ENCODE measurements at places on chromosomes 4 and X.
A peak's percentile ranks its signal among the peaks of the same experiment; 100 is the strongest.

- no peaks in the 10 kb centered on the region for H3K36me3 ChIP-seq
- H3K4me3 ChIP-seq = no peak overlapping the region
- H3K4me1 ChIP-seq = no peaks in the 10 kb centered on the region
- H3K27me3 ChIP-seq = no peaks in the 10 kb centered on the region
These were observed 101.9 kb downstream of the TET2 start for GRCh38 chr4:105248613-105249012.

DNA sequence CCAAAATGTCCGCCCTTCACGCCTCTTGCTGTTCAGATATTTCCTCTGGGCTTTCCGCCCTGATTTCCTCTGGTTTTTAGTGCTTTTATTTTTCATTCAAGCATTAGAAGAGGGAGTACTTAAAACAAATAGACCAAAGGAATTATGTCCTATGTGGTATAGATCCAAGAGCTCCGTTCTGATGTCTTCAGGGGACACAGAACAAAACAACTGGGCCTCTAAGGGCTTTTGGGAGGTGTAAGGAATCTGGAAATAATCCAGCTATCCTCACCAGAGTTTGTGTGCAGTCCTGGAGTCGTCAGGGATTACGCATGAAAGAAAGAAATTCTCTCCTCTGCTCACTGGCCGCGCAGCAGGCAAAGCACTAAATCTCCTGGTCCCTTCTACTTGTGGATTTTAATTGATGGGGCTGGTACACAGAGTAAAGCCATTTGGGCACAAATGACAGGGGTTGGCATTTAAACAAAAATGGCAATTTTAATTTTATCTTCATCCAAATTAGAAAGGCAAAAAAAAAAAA is 999.2 kb downstream of the ADGRL3 start:
- H3K36me3 ChIP-seq = no peaks in the 10 kb centered on the region
- H3K4me1 ChIP-seq = no peaks in the 10 kb centered on the region
- no peak overlapping the region for H3K4me3 ChIP-seq
- DNase-seq = no peak
- no peaks in the 10 kb centered on the region for H3K27me3 ChIP-seq

DNA sequence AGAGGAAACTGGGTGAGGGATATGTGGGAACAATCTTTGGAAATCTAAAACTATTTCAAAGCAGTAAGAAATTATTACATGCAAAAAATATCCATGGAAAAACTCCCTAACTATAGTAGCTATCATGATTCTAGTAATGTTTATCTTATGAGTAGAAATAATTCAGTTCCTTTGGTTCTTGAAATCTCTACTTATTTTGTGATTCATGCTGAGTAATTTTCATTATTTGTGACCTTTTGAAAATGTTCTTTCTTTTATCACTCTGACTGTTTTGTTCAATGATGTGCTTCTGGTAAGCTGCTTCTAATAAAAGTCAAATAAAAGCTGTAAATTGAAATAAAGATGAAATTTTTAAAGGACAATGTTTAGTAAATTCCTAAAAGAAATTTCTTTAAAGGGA is 40.4 kb upstream of the MAGEB10 start:
- H3K4me1 ChIP-seq = no peaks in the 10 kb centered on the region
- H3K36me3 ChIP-seq = no peaks in the 10 kb centered on the region
- H3K27ac ChIP-seq = no peak overlapping the region
- H3K27me3 ChIP-seq = no peaks in the 10 kb centered on the region
- H3K4me3 ChIP-seq = no peak overlapping the region
- DNase-seq = no peak

DNA sequence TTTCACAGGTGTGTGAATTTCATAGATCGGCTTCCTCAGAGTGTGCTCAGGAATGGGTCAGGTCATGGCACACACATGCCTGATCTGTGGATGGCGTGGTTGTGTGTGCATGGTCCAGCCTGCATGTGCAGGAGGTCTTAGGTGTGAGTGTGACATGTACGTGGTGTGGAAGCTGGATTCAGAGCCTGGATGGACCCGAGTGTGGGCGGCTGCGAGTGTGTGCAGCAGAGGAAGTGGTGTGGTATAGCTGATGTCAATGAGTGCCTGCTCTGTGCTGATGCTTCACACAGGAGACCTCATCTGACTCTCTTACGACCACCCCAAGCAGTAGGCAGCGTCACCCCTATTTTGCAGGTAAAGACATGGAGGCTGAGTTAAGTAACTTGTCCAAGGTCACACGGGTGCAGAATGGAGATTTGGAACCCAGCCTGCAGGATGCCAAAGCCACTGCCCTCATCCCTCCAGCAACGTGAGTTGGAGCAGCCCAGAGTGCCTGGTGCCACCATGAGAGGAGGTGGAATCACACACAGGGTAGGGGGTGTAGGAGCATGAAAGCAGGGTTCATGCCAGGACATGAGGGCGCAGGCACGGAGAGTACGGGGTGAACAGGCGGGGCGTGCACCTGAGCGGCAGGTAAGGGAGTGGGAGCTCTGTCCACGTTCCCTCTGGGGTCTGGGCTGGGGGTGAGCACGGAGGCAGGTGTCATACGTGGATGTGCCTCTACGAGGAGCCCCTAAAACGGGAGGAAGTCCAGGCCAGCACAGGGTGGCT is 24.2 kb upstream of the C4orf50 start:
- DNase-seq = no peak
- no peak overlapping the region for H3K27ac ChIP-seq
- no peaks in the 10 kb centered on the region for H3K27me3 ChIP-seq

DNA sequence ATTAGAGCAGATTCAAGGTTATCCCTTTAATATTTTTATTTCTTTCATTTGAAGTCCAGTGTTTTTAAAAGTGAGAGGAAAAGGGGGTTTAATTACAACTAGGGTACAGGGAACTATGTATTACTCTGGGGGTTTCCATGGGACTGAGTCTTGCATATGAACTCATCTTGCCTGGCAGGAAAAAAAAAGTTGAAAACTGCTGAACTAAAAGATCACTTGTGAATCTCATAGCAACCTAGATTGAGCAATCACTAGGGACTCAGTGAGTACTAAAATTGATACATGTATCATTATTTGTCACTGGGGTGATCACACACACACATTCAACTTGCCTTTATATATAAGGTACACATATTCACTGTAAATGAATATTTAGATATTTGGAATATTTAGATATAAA is 180.7 kb upstream of the SFRP2 start:
- H3K36me3 ChIP-seq = no peaks in the 10 kb centered on the region
- no peak overlapping the region for H3K4me3 ChIP-seq
- H3K27me3 ChIP-seq = no peaks in the 10 kb centered on the region
- no peak overlapping the region for H3K27ac ChIP-seq

- no peak overlapping the region for H3K4me3 ChIP-seq
- no peak for DNase-seq
- no peaks in the 10 kb centered on the region for H3K36me3 ChIP-seq
- no peaks in the 10 kb centered on the region for H3K27me3 ChIP-seq
These were observed 424.3 kb downstream of the ARAP2 start for GRCh38 chr4:35820003-35820402.

DNA sequence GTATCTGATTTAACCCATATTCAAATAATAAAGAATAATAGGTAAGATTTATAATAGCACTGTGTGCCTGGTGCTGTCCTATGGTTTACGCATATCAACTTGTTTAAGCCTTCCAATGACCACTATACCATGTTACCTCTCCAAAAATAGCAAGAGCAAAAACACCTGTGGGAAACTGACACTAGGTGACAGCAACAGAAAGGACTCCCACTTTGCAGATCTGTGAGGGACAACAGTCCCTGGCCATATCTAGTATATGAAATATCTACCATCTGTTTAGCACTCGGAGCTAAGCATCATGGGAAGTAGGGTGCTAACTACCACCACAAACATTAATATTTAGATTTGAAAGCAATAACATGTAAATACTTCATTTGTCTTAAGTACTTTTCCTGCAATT is 55.7 kb upstream of the TXK start:
- no peaks in the 10 kb centered on the region for H3K4me1 ChIP-seq
- no peak overlapping the region for H3K4me3 ChIP-seq
- no peaks in the 10 kb centered on the region for H3K27me3 ChIP-seq

DNA sequence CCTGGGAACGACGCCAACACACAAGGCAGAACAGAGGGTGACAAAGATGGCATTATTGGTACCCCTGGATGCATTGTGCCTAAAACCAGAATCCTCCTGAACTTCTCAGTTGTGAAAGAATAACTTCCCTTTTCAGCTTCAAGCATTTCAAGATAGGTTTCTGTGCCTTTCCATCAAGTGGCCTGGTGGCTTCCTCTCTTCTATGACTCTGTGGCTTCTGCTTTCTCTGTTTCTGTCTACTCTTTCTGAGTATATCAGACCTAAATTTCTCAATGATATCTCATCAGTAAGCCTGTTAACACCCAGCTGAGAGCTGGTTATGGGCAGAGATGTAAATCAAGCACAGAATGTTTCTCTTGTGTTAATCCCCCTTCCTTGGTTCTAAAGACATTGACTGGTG is 21.4 kb upstream of the FAM9B start:
- no peaks in the 10 kb centered on the region for H3K27me3 ChIP-seq
- no peaks in the 10 kb centered on the region for H3K4me1 ChIP-seq
- no peak overlapping the region for H3K27ac ChIP-seq
- H3K36me3 ChIP-seq = no peaks in the 10 kb centered on the region
- no peak for DNase-seq

- H3K27ac ChIP-seq = no peak overlapping the region
- no peaks in the 10 kb centered on the region for H3K36me3 ChIP-seq
- no peak overlapping the region for H3K4me3 ChIP-seq
These were observed 42.5 kb upstream of the UNC5C start for GRCh38 chr4:95591278-95591677.

GRCh38 chr4:41873380-41874295 is 61.6 kb upstream of the TMEM33 start:
- H3K36me3 ChIP-seq = no peaks in the 10 kb centered on the region
- no peak overlapping the region for H3K4me3 ChIP-seq
- peaks cover 100% of the 10 kb centered on the region for H3K27me3 ChIP-seq
- H3K4me1 ChIP-seq = no peaks in the 10 kb centered on the region

- DNase-seq = no peak
- no peak overlapping the region for H3K4me3 ChIP-seq
- H3K36me3 ChIP-seq = no peaks in the 10 kb centered on the region
- no peak overlapping the region for H3K27ac ChIP-seq
- no peaks in the 10 kb centered on the region for H3K4me1 ChIP-seq
These were observed 25.2 kb downstream of the TAF7L start for GRCh38 chrX:101265869-101266428.

- no peak overlapping the region for H3K4me3 ChIP-seq
- H3K27ac ChIP-seq = peak overlapping the region; percentile 67
- no peaks in the 10 kb centered on the region for H3K27me3 ChIP-seq
- DNase-seq = no peak
- peaks cover 24% of the 10 kb centered on the region for H3K36me3 ChIP-seq
These were observed 116.7 kb downstream of the KLHL8 start for GRCh38 chr4:87103691-87104187.

- H3K4me1 ChIP-seq = no peaks in the 10 kb centered on the region
- peak; percentile 39 for DNase-seq
- peak within 1 kb of the TSS; percentile 54 for H3K4me3 ChIP-seq
- H3K27ac ChIP-seq = peak within 1 kb of the TSS; percentile 74
- no peaks in the 10 kb centered on the region for H3K36me3 ChIP-seq
- H3K27me3 ChIP-seq = peaks cover 12% of the 10 kb centered on the region
These were observed at the start of gene NBDY for GRCh38 chrX:56729152-56729850. Gene NBDY (plus strand): TSS chrX:56729243. CDS start chrX:56729354, 111 bp downstream.

GRCh38 chrX:72105436-72105835 is 26.3 kb downstream of the RTL5 start:
- no peaks in the 10 kb centered on the region for H3K36me3 ChIP-seq
- no peaks in the 10 kb centered on the region for H3K27me3 ChIP-seq
- no peak for DNase-seq

GRCh38 chr4:174120446-174121295 is 162.8 kb downstream of the FBXO8 start:
- no peaks in the 10 kb centered on the region for H3K4me1 ChIP-seq
- no peaks in the 10 kb centered on the region for H3K36me3 ChIP-seq
- DNase-seq = no peak
- H3K27ac ChIP-seq = no peak overlapping the region

DNA sequence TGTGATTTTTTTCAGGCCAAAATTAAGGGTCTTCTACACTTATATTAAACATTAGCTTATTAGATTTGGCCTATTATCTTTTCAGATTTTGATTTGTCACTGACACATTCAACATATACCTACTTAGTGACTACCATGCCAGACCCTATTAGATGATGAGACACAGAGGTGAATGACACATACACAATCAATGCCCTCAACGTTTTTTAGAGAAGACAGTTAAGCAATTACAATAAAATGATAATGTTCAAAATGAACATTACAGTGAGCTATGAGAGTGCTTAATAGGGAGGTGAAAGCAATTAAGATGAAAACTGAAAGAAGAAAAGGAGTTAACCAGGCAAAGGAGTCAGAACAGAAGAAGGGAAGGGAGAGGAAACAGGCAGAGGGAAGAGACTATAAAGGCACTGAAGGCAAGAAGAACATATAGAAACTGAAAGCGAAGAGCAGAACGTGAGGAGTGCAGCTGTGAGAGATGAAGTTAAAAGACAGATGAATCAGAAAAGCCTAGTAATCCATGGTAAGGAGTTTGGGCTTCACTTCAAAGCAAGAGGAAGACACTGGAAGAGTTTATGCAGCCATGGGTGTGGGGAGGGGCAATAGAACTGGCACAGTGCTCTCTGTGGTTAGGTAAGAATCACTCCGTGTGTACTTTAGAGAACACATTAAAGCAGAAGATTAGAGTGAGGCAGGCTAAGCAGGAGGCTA is 119.0 kb downstream of the REELD1 start:
- H3K4me3 ChIP-seq = no peak overlapping the region
- peaks cover 11% of the 10 kb centered on the region for H3K4me1 ChIP-seq
- no peak for DNase-seq
- no peaks in the 10 kb centered on the region for H3K36me3 ChIP-seq
- no peaks in the 10 kb centered on the region for H3K27me3 ChIP-seq

GRCh38 chrX:1031521-1032430 is 180.7 kb downstream of the CRLF2 start:
- H3K27ac ChIP-seq = no peak overlapping the region
- H3K4me1 ChIP-seq = no peaks in the 10 kb centered on the region
- DNase-seq = no peak
- no peak overlapping the region for H3K4me3 ChIP-seq
- H3K27me3 ChIP-seq = no peaks in the 10 kb centered on the region

DNA sequence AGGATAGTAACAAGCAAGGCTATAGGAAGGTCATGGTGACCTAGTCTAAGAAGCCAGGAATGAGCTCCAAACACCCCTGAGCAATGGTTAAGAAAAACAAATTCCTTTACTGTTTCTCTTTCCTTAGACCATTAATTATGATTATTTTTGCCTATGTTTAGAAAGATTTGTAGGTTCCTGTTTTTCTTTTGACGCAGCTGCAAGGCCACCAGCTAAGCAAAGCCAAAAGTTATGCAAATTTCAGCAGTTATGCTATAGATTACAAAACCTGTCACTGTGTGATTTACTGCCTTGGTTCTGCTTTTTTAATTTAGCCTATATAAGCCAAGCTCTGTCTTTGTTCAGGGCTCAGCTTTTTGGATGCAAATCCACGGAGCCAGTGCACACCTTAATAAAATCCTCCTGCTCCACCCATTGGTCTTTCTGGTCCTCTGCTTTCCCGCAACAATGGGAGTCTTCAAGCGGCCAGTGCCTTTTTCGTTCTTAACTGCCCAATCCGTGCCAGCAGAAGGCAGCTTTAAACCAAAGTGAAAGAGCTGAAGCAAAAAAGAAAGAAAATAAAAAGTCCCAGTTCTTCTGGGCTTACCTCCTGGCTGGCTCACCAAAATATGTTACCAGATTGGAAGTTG is 1.4 kb upstream of the CEP135 start:
- peaks cover 28% of the 10 kb centered on the region for H3K4me1 ChIP-seq
- H3K4me3 ChIP-seq = peak overlapping the region; percentile 12

GRCh38 chr4:7988437-7988836 is 48.8 kb upstream of the AFAP1 start:
- no peaks in the 10 kb centered on the region for H3K4me1 ChIP-seq
- no peak overlapping the region for H3K27ac ChIP-seq
- no peaks in the 10 kb centered on the region for H3K36me3 ChIP-seq
- no peak overlapping the region for H3K4me3 ChIP-seq

Measured in left lung (tissue), 14 donors.